ENCODE measurements at places on chromosomes 2 and 18. TPM values are rescaled to one million over a fixed set of nuclear protein-coding genes. Genes with fewer than 3 reads are reported as not detected.

The PIEZO2 gene
- not detected for total RNA-seq

The RUFY4 gene
- 0.88 TPM for total RNA-seq

The FOXD4L1 gene
- not detected for total RNA-seq

The C2orf15 gene
- 1.5 TPM for total RNA-seq

The D2HGDH gene
- 39.4 TPM for total RNA-seq

The ZAP70 gene
- 218 TPM for total RNA-seq

The BBS5 gene
- 3.2 TPM for total RNA-seq

The ATP8B1 gene
- total RNA-seq, result 0.18 TPM

The TMEM37 gene
- not detected for total RNA-seq

The KCNG2 gene
- not detected for total RNA-seq

The DNAH7 gene
- 0.07 TPM for total RNA-seq

The GREB1 gene
- 1.5 TPM for total RNA-seq

The CLEC4F gene
- total RNA-seq, result not detected

The ASXL3 gene
- not detected for total RNA-seq

The SOWAHC gene
- total RNA-seq, result 0.29 TPM

The YWHAQ gene
- 368 TPM for total RNA-seq

The CFAP221 gene
- total RNA-seq, result not detected

The TSGA10 gene
- total RNA-seq, result 9.2 TPM

Measured in activated CD8-positive, alpha-beta T cell treated with anti-CD3 and anti-CD28 coated beads for 36 hours (primary cell).